ENCODE measurements at places on chromosomes 16 and 17. TPM values are rescaled to one million over a fixed set of nuclear protein-coding genes. Genes with fewer than 3 reads are reported as not detected.

DNA sequence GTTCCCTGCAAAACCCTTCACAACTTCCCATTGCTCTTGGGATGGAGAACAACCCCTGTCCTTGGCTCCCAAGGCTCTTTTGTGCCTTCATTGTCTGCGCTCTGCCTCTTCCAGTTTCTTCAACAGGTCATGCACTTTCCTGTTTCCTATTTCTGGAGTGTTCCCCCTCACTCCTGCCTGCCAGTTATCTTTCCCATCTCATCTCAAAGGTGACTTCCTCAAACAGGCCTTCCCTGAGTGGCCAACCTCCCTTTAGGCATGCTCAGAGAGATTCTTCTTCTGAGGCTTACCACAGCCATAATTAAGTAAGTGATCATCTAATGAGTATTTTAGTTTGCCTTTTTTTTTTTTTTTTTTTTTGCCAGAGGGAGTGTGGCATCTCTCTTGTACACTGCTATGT lies 2.9 kb upstream of the CYLD start:
- no peak for DNase-seq

GRCh38 chr16:270381-271255 lies 5.1 kb downstream of the RGS11 start:
- DNase-seq = no peak

GRCh38 chr16:53131363-53132071 lies 76.7 kb downstream of the CHD9 start:
- DNase-seq = peak; percentile 49

DNA sequence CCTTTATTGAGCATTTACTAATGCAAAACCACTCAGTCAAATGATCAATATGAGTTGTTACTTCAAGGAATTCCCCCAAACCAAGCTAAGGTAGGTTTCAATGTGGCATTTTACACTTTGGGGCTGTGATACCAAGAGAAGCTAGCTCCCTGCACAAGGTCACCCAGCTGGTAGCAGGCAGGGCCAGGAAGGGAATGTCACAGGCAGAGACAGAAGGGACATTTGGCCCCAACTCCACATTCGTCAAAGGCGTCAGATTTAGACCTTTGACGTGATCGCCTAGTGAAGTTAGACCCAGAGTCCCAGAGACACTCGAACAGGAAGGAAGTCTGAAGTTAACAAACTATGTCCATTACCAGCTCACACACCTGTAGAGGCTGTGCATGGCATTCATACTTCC lies 5.5 kb upstream of the SMG1 start:
- no peak for DNase-seq

- no peak for DNase-seq
These were observed 7.4 kb downstream of the GIP start for GRCh38 chr17:48960834-48961515.

TSNAXIP1 gene
- 0.59 TPM for total RNA-seq

DNA sequence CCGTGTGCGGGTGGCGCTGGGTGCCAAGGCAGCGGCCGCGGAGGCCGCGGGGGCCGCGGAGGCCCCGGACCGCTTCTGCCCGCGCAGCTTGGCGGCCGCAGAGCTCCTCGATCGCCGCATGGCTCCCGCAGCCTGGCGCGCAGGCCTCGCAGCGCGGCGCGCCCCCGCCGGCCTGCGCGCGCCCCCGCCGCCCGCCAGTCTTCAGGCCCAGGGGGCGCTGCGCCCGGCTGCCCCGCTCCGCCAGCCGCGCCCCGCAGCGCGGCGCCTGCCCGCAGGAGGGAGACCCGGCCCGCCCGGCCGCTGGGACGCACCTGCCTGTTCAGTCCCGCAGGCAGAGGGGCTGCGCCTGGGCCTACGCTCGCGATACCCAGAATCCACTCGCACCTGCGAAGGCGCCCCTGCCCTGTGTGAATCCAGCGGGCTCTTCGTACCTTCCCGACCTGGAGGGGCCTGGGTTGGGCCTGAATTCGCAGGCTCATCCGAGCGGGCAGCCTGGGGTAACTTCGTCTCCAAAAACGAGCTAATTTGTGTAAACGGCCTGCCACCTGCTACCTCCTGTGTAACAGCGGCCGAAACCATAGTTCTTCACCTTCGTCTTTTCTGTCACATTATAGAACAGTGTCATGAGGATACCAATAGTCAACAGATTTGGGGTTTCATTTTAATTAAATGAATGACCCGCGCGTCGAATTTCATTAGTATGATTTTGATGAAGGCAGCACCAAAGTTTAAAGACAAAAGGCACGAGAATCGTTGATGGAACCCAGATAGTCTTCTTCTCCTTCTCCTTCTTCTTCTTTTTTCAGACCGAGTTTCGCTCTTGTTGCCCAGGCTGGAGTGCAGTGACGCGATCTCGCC lies at the start of gene CENPV:
Gene CENPV, minus strand, starts transcription at position 153 of the 858 bp plus-strand sequence. Its CDS starts 33 bp downstream, at position 120.
- peak; percentile 10 for DNase-seq

DNA sequence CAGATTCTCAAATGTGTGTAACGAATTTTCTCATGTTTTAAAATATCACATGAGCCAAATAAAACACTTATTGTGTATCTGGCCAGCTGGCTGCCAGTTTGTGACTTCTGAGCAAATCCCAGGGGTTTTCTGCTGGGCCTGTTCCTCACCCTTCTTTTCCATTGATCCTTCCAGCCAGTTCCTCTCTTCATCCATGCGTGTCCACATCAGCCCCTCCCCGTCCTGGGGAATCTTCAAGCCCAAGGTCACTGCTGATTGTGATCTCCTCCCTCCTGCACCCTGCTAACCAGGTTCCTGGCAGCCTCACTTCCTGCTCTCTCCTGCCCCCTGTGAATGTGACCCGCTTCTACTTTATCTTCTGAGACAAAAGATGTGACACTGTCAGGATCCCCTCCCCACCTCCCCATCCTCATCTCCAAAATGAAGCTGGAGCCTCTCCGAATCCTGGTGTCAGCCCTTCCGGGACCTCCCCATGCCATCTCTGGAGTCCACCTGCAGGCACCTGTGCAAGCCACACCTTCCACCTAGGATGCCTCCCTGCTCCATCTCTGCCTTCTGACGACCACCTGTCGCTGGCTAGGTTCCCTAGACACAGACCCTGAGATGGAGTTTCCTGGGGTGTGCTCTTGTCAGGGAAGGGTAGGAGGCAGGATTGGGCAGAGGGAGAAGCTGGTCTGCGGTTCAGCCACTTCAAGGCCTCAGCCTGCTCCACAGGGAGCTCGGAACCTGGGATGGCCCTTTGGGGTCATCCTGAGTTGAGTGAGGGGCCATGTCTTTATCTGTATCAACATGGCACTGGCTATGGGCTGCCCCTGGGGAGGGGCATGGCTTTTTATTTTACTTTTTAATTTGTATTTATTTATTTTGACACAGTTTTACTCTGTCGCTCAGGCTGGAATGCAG lies 205.1 kb downstream of the KATNIP start:
- no peak for DNase-seq
